RKO (cell line): ENCODE measurements at places on chromosomes 1 and 21.

DNA sequence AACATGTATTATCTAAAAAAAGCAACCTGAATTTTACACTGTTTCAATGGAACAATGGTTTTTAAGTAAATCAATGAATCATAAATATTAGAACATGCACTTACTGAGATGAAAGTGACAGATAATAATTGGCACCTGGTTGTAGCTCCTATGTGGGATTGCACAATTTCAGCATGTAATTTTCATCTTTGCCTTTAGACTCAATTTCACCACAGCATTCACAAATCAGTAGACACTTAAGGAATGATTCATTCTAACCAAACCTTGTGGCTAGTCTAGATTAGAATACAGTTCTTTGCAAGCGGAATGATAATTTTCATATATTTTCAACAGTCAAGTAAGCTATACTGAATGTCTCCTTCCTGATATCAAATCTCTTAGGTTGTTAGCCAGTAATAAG is 853.4 kb downstream of the KCNT2 start:
- DNase-seq, result peak; percentile 8

DNA sequence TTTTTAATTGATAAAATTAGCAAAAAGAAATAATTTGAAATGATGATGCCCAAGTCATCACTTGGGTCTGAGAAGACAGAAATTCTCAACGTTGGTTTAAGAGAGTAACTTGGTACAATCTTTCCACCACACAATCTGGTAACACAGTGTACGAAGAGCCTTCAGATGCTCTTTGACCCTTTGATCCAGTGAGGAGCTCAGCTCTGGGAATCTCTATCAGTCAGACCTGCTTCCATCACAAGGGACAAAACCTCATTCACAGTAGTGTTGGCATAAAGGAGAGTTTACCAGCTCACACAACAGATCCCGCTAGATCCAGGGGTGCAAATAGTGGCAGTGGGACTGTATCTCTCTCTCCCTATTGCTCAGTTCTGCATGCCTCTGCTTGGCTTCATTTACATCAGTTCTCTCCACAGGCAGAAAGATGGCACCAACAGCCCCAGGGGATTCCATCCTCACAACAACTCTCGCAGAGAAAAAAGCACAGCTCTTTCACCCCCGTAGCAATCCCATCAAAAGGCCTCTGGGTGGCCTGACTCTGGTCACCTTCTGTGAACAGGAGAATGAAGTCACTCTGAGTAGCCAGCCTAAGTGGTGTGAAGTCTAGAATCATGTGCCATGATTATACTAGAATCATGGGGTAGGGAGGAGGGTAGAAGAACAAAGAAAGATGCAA is 119.7 kb downstream of the ZNF281 start:
- DNase-seq, result peak; percentile 44

DNA sequence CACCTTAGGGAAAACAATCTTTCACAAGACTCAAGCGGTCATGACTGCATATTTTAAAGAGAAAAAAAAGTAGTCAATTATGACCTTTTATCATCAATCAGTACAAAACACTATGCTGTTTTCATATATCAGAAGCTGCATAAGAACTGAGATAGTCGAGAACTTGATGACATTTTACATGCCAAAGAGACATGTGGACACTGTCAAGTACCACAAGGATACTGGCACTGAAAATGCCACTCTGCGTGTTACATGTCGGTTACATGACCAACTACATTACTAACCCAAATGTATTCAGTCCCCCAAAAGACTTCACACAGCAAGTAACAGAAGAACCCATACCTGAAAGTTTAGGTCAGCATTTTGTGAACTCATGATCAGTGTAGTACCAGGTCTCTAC is 975.0 kb upstream of the ADGRL4 start:
- no peak for DNase-seq

DNA sequence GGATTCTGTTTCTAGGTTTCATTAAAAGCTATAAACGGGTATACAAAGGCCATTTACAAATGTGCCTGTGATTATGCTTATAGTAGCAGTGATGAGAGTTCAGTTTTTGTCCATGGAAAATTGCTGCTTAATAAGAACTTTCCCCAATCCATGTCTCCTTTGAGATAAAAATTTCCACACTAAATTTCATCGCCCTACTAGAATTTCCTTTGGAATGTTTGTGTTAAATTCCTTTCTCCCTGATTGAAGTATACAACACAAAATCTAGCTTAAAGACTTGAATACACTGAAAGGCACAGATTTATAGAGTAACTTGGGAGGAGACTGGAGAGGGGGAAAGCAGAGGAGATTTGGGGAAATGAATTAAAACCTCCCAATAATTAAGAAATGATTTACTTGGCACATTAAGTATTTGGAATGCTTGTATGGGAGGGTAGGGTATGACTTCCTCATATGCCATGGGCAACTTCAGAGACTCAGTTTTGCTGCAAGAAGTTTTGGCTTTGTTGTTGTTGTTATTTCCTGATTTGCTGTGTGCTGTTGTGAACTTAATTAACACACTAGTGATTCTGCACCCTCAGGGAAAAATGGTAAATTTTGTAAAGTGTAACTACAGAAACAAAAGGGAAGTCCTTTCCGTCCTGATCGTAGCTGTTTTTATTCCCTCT is 157.6 kb upstream of the LMO4 start:
- no peak for DNase-seq

- no peak for DNase-seq
These were observed 72.8 kb downstream of the PBX1 start for GRCh38 chr1:164631751-164632150.

DNA sequence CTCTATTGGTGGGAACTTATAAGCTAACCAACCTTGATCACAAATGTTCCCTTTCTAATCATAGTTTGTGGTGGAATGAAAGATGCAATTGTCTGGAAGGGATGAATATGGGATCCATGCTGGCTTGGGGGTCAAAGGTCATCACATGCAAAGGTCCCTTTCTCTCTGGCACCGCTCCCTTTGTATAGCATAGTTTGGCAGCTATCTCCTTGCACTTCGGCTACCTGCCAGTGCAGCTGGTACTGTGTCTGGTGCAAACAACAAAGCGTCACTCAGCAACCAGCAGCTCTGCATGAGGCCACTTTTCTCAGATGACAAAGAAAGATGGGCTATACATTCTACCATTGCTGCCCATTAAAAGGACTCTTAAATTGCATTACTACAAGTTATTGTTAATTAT is 188.2 kb upstream of the NFIA start:
- no peak for DNase-seq

DNA sequence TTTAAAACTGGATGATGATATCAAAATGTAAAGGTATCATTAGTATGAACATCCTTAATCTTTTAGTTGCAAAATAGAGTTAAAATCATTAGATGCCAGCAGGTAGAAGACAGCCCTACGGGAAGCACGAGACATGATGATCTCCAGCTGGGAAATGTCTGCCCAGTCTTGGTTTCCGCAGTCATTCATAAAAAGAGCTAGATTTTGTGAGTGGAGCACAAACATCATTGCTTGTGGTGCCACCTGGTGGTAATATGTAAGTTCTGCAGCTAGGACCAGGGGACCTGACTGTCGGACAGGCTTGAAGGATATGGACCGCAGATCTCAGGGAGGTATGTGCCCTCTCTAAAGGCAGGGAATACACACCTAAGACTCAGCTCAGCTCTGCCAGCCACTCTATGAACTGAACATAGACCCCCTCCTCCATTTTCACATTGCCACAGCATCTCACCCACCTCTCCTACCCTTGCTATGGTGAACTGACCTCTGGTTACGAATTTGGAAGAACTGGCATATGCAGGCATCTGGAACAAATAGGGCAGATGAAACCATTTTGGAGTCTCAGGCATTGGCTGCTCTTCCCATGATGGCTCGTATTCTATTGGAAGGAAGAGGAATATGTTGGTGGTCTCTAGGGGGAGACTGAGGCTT is 9.2 kb downstream of the FCMR start:
- DNase-seq, result peak; percentile 68

DNA sequence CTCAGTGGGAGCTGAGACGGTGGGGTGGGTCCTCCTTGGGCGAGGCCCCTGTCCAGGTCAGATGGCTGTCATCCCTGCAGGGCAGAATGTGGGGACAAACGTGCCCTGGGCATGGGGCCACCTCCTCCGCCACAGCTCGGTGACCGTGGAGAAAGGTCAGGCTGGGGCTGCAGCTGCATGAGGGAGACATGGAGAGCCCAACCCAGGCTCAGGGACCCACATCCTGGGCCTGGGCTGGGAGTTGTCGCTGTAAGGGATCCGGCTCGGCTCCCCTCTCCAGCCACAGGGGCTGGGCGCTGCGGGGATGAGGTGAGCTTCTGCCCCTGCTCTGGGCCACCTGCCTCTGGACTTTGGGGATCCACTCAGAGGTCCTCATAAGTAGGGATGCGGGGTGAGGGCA is 518 bp upstream of the PLCH2 start:
- DNase-seq, result no peak

DNA sequence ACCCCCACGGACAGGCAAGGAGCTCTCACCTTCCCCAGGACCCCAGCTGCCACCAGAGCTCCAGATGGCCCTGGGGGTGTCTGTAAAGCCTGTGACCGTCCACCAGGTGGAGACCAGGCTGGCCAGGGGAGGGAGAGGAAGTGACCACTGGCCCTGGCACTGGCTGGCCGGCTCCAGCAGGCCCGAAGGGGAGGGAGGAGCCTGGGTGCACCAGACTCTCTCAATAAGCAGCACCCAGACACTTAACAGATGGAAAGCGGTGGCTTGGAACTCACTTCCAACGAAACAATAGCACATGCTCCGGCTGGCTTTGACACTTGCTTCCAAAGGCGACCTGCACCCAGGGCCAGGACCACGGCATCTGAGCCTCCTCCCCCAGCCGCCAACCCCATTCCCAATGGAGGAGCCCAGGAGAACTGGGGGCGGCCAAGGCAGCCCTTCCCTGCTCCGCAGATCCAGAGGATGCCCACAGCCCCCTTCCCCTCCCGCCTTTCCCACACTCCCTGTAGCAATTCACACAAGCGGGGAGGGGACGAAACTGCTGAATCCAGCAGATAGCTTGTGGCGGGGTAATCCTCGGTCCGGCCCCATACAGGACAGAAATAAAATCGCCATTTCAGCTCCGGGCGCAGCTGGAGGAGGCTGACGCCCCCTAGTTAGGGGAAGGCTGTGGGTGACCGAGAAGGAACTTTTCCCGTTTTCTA is 742 bp upstream of the PDE9A start:
- peak; percentile 50 for DNase-seq

DNA sequence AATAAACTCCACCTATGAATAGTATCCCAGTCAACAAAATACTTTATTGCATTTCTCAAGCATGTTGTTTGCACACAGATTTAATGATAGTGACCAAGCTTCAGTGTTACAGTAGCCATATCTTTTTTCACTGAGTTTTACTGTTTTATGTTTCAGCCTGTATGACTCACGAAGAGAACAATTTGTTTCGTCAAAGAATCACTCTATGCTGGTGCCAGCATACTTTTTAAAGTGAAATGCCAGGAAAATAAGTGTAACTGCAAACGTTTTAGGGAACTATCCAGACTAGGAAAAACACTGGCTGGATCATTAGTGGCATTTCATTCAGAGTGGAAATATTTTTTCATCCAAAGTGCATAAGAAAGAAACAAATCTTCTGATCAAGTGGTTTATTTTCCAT is 210.8 kb downstream of the COL11A1 start:
- peak; percentile 42 for DNase-seq

DNA sequence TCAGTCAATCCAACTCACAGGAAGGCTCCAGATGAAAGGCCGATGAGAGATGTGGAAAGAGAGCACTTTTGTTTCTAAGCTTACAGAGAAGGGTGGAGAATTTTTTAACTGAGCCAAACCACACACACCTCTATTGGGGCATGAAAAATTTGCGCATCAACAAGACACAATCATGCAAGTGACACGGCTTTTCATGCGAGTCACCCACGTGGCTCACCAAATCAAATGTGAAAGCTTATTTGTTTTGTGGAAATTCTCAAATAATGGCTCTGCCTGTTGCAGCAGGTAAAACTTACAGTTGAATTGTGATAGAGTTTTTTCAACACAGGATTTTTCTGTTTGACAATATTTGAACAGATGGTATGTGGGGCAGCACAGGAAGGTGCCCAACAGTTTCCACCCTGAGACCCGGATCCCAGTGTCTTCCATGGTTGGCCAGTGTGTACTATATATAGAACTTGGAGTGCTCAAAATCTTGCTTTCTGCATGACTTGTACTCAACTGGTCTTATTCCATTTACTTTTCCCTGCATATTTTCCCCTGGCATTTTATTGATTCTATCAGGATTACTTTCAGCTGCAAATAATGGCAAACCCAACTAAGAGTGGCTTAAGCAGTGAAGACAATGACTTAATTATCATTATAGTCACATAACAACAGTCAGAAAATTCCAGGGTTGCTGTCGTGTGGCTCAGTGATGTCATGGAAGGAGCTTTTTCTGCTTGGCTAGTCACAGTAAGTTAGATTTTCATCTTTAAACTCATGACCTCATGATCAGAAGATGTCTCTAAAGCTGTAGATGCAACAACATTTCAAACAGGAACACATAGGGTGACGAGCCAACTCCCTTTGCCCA is 90.6 kb upstream of the SIM2 start:
- no peak for DNase-seq

DNA sequence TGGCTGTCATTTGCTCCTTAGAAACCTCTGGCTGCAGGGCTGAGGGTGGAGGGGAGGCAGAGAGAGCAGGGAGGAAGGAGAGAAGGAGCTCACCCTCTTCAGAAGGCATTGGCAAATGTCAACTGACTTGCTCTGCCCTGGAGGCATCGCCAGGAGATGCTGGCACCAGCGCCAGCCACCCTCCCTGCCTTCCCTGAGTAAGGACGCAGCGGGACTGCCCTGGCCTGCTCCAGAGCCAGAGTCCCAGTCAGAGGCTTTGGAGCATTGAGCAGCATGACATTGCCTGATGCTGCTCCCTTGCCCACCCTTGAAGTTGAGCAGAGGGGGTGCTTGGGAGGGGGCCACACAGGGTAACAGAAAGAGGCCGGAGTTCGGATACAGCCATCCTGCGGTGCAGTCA is 62.3 kb downstream of the DISP3 start:
- no peak for DNase-seq

DNA sequence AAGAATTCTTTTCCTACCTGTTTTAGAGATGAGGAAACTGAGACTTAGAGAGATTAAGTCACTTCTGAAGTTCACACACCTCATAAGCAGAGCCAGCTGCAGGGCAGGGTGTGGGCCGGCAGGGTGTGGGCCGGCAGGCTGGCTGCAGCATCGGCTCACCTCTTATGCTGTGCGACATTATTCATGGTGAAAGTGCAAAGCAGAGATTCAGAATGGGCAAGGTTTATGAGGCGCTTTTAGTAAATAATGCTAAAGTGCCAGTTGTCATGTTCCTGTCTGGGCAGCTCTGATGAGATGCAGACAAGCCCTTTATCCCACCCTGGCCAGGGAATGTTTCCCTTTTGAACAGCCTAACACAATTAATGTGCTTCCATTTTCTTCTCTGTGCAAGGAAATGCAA is 14.6 kb downstream of the MAB21L3 start:
- DNase-seq, result no peak
